ENCODE measurements at places on chromosomes 3 and 15.

DNA sequence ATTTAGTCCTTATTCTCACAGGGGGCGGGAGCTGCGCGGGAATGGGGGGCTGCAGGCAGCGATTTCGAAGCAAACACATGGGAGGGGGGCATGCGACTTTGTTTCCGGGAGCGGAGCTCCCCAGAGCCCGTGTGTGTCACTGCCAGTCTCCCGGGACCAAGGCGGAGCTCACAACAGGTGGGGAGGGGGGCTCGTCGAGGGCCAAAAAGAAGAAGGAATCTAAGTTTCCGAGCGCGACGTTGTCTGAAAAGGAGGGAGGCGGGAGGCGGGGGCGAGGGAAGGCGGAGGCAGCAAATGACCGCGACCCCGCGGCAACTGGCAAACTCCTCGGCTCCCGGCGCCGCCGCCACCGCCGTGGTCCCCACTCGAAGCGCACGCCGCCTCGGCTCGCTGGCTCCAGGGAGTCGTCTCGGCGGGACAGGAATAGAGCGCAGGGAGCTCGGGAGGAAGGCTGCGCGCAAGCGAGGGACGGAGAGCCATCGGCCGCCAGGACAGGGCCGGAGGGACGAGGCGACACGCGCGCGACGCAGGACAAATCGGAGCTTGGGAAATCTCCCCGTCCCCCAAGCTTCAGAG is 1.4 kb downstream of the FOXP1 start:
- no peak for DNase-seq

DNA sequence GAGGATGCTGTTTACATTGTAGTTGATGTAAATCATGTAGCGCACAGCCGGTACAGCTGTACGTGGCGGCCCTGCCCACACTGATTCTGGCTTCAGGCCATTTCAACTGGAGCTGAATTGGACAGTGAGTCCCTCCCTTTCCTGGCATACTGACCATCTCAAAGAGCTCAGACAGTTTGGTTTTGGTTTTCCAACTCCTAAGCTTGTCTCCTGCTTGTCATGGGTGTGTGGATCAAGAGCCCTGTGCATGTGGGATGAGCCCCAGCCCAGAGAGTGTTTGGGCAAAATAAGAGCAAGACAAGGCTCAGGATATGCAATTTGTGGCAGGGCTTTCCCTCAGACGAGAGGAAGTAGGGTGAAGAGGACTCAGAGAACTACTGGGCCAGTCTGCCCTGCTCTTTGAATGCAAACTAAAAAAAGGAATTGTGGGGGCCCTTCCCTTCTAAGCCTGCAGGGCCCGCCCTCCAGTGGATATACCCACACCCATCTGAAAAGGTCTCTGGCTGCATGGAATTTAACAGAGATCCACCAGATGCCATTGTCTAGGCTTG is 13.3 kb downstream of the ITGA11 start:
- no peak for DNase-seq

GRCh38 chr3:156522673-156523072 is 32.2 kb downstream of the SSR3 start:
- no peak for DNase-seq

- DNase-seq = no peak
Measured at GRCh38 chr15:51046799-51047449, 47.8 kb downstream of the TNFAIP8L3 start.

DNA sequence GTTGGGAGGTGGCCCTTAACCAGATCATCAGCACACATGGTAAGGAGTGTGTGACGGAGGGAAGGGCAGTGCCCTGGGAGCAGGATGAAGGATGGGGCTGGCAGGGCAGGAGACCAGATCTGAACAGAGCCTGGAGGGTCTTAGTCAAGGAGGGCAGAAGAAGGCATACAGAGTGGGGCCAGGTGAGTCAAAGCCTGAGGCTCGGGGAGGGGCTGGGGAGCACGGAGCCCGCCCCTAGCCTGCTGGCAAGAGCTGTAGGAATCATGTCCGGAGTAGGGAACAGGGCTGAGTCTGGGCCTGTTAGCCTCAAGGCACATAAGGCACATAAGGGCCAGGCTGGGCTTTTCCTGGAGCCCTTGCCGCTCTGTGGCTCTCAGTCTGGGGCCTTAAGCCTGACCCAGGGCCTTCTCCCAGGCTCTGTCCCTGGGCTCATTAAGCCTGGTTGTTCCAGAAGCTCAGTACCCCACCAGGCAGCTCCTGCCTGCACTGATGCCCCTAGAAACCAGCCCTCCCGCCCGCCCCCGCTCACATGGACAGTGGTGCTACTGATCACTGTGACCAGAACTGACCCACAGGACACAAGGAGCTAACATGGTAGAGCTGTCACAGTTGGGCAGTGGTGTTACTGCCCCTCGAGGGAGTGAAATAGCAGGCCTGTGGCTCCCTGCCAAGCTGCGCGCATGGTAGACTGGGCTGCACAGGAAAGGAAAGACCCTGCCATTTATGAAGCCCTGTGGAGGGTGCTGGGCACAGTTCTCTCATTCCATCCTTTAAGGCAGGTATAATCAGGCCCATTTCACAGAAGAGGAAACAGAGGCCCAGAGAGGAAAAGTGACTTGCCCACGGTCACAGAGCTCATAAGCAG is 14.6 kb downstream of the ISG20 start:
- no peak for DNase-seq

- no peak for DNase-seq
Measured at GRCh38 chr15:61831505-61831921, 228.7 kb downstream of the VPS13C start.

- peak; percentile 49 for DNase-seq
Measured at GRCh38 chr3:134291319-134292254, 40.9 kb upstream of the RYK start.

GRCh38 chr3:25604107-25604805 is 60.5 kb downstream of the TOP2B start:
- DNase-seq = peak; percentile 75

- no peak for DNase-seq
Measured at GRCh38 chr15:101275018-101275417, 2.3 kb downstream of the SELENOS start.

- DNase-seq = no peak
Measured at GRCh38 chr3:126672741-126673140, 17.8 kb upstream of the TXNRD3 start.

GRCh38 chr3:44648564-44649229 is at the start of gene ZNF35:
Gene ZNF35, plus strand, starts transcription at chr3:44648732. Its CDS starts 2,336 bp downstream, at chr3:44651068.
- DNase-seq = peak; percentile 52

- peak; percentile 34 for DNase-seq
Measured at GRCh38 chr15:65638681-65639089, 16.9 kb downstream of the SLC24A1 start.

Data from AG04449 (cell line).